ENCODE measurements at places on chromosomes 6 and 20.

DNA sequence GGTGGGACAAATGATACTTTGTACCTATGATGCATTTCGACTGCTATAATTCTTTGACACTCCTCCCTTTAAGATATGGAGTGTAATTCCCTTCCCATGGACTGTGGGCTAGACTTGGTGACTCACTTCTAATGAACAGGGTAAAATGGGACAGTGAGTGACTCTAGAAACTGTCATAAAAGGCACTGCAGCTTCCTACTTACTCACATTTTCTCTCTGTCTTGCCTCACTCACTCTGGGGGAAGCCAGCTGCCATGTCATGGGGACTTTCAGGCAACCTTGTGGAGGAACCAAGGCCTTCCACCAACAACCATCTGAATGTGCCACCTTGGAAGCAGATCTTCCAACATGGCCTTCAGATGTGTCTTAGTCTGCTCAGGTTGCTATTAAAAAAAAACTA, 12.9 kb upstream of the GFOD1 start:
- DNase-seq, result no peak

GRCh38 chr20:51928931-51929330, 126.6 kb upstream of the SALL4 start:
- DNase-seq, result peak; percentile 30

GRCh38 chr6:5550631-5551030, 289.3 kb downstream of the FARS2 start:
- DNase-seq, result no peak

DNA sequence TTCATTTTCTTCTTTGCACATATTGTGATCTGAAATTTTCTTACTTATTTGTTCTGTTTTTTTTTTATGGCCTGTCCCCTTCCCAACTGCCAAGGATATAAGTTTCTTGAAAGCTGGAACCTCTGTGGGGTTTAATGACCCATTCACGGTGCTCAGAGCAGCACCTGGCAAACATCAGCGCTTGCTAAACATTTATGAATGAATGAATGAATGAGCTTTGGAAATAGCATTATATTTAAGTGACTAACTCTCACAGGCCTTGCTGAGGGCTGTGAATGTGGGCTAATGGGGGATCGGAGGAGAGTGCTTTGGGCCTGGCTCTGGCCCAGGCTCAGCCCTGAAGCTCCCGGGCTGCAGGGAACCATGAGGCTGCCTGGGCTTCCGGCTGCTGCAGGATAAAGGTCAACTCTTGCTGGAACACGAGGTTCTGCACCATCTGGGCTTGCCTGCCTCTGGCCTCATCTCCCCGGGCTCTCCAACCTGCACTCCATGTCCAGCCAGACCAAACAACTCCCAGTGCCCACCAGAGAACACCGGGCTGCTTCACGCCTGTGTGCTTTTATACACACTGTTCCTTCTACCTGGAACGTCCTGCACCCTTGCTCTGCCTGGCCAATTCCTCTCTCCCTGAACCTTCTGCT, 14.6 kb upstream of the ARMC12 start:
- DNase-seq, result no peak

GRCh38 chr20:63553933-63554290, at the start of gene FNDC11:
FNDC11 (plus strand) TSS chr20:63554159; CDS start chr20:63555664, 1,505 bp downstream.
- DNase-seq, result no peak
